ENCODE measurements at places on chromosomes 13 and 19.

DNA sequence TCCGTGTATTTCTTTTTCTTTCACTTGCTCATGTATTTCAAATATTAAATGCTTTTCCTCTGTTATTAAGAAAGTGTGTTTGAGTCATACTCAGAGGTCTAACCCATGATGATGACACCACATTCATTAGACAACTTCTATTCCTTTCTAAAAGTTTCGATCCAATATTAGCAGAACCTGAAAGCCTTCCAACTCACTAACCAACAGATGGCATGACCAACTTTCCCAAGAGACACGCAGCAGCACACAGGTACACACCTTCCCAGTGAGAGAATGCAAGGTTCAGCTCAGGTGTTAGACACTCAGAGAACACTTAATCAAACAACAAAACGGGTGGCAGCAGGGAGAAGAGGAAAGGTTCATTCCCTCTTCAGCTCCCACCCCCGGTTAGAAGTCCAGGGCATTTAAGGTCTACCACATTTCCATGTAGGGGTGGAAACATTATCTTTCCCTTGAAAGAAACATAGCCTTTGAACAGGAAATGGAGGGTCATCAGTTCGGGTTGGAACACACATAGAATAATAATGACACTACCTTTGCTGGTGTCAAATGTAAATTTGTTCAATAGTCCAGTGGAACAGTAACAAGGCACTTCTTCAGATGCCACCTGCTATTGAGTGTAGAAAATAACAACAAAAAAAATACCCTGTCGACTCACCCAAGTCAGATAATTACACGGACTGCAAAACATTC lies 404.2 kb downstream of the COG6 start:
- DNase-seq: no peak

- peak; percentile 41 for DNase-seq
Measured at GRCh38 chr19:46913198-46913851, 52.5 kb downstream of the ARHGAP35 start.

DNA sequence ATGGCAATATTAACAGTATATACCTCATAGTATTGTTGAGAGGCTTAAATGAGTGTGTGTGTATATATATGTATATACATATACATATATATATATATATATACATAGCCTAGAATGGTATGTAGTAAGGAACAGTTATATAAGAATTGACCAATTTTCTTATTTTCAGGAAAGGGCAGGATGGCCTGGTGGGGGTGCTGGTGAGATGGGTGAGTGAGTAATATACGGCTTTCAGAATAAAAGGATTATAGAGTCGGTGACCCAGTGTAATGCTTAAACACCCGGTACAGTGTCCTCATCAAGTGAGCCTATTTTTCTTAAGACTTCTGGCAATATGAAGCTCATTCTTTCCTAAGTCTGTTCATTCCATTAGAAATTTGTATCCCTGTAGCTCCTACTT lies 11.7 kb upstream of the FAM216B start:
- DNase-seq: no peak

DNA sequence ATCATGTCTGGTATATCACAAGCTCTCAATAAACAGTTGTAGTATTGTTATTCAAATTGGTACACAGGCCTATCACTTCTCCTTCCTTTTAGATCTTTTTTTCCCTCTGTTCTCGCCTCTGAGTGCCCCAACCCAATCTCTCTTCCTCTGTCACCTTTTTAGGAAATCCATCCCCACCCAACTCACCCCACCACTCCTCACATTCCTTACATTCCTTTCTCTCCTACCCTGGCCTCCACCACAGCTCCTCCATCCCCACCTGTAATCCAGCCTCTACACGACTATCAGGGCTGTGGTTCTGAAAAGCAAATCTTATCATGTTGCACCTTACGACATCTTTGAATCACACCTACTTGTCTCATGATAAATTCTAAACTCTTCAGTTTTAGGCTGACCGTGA lies 545.4 kb upstream of the GPC6 start:
- no peak for DNase-seq

GRCh38 chr13:91312324-91312723 lies 35.2 kb upstream of the MIR17HG start:
- no peak for DNase-seq
